Activated CD4-positive, alpha-beta T cell treated with anti-CD3 and anti-CD28 coated beads, Interleukin-2, amount 50 U/mL, for 4 hours (primary cell): ENCODE measurements at places on chromosomes 7 and 10.

DNA sequence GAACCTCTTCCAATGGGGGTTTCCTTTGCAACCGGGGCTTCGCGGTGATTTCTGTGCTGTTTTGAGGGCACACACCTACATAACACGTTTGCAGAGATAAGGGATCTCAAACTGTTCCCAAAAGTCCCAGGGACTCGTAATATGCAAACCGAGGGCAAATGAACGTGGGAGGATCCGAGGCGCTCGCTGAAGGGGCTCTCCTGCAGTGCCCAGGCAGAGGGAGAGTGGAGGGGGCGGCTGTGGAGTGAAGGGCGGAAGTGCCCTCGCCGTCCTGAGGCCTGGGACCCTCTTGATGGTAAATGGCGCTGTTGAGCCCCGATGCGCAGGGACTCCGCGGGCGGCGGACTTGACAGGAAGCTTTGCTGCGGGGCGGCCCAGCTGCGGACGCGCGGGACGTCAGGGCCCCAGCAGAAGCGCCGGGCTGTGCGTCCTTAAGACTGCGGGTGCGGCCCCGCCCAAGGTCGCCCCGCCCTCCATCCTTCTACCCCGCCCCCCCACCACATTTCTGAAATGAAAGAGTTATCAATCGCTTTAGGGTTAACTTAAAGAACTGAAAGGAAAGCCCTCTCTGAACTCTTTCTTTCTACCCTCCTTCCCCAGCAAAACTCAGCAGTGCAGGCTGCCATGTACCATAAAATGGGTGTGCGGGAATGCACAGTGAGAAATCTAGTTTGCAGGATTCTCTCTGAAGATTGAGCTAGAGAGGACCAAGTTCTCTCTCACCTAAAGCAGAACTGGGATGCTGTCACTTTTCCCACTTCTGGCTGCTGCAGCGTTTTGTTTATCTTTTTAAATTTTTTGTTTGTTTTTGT is 151.8 kb upstream of the YAE1 start:
- DNase-seq = peak; percentile 1

DNA sequence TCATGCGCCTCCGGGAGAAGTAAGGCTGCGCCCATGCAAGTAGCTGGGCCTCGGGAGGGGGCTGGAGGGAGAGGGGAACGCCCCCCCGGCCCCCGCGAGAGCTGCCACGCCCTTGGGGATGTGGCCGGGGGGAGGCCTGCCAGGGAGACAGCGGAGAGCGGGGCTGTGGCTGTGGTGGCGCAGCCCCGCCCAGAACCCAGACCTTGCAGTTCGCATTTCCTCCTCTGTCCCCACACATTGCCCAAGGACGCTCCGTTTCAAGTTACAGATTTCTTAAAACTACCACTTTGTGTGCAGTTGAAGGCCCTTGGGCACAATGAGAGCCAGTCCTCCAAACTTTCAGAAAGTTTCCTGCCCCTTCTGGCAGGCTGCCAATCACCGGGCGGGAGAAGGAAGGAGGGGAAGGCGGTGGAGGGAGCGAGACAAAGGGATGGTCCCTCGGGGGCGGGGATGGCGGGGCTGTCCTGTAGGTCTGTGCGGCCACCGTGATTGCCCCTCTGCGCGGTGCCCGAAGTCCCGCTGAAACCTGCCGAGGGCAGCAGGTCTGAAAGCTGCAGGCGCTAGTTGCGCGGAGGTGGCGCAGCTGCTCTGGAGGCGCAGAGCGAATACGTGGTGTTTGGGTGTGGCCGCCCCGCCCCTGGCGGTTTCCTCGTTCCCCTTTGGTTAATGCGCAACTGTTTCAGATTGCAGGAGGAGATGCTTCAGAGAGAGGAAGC is 2.1 kb downstream of the VIM start:
- peak; percentile 86 for DNase-seq

GRCh38 chr10:79994556-79994955 is 45.7 kb upstream of the SFTPD start:
- DNase-seq = no peak

- DNase-seq = no peak
These were observed 490.0 kb downstream of the PTPRN2 start for GRCh38 chr7:158097453-158098124.

DNA sequence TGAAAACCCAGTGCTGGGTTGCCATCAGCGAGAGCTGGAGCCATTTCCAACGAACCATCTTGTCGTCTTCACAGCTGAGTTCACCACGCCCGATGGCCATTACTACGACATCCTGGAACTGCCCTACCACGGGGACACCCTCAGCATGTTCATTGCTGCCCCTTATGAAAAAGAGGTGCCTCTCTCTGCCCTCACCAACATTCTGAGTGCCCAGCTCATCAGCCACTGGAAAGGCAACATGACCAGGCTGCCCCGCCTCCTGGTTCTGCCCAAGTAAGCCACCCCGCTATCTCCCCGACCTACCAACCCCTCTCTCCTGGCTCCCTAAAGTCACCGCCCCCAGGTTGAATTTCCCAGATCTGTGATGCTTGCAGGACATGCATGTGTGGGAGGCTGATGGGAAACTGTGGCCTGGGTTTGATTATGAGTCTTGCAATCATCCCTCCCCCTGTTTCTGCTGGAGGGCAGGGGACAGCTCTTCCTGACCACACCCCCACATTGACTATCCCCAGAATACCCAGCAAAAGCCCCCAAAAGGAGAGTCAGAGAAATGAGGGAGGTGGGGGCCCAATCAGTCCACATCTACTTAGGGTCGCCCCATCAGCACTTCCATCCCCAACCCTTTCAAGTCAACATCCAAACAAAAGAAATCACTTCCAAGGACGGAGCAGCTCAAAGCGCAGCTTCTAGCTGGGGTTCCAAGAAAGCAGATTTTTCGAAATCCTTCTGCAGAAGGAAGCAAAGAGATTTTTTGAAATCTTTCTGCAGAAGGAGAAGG is 6.9 kb downstream of the SERPINE1 start:
- DNase-seq = no peak

DNA sequence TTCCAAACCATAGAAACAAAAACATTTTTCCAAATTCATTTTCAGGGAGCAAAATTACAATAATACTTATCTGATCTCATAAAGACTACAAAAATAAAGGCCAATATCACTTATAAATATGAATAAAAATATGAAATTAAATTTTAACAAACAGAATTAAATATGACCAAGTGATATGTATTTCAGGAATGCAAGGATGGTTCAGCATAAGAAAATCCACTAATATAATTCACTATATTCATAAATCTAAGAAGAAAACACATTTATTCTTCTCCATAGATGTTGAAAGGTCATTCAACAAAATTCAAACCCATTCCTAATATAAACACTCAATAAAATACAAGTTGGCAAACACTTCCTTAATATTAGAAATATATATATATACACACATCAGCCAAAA is 115.2 kb upstream of the TMEM168 start:
- DNase-seq = no peak

DNA sequence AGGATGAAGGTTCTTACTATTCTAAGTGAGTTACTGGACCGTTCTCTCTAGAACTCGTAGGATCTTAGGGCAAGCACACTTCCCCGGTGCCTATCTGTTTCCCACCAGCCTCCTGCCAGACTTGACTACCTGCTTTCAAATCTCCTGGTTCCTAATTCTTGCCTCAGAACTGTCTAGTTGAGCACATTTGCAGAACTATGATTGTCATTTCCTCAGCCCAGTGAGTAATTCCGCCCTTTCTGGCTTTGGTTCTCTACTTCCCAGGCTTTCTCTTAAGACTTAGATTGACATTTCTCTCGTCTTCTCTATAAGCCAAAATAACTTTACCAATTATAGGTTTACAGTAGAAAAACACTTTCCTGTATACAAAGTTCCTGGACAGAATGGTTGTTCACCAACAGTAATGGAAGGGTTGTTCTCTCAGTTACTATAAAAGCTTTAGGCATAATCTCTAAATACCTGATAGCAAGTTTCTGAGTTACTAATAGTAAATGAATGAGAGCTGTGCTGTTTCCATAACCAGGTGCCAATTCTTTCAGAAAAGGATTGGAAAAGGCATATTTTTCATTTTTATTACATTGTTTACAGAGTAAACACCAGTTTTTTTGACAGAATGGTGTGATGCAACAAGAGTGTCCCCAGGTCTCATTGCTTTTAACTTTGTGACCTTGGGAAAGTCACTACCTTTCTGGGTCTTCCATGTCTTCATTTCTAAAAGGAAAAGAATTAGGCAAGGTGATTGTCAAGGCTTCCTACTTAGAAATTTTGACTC is 41.1 kb downstream of the PLEKHA8 start:
- DNase-seq = no peak

- no peak for DNase-seq
These were observed 102.4 kb downstream of the EXOC4 start for GRCh38 chr7:133355325-133355708.

- no peak for DNase-seq
These were observed 456 bp upstream of the DLD start for GRCh38 chr7:107890493-107890961.

DNA sequence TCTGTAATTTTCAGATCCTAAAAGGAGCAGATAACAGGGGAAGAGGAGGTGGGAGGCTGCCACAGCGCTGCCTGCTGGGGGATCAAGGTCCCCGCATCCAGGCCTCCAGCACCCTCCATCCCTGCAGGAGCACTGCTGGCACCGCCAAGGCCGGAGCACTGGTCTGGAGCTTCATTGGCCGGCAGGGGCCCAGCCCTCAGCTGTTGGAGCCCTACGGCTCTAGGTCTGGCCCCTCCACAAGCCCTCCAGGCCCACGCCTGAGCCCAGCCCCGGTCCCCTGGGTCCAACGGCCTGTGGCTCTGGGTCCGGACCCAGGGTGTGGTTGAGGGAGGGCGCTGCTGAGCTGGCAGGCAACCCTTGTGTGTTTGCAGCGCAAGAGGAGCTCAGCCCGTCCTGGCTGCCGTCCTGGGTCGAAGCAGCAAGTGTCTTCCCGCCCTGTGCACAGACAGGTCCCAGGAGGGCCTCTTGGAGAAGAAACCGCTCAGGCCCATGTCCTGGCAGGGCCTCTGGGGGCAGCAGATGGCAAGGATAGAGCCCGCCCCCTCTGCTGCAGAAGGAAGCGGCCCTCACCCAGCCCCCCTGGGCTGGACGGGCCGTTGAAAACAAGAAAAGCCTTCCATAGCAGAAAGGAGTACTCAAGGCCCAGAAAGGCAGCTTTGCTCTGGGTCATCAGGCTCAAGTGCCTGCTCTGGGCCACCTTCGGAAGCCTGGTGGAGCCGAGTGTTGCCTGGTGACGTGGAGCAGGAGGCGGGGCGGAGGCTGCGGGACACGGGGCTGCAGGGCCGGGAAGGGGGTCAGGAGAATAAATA is 54.3 kb upstream of the TNRC18 start:
- no peak for DNase-seq

GRCh38 chr7:25611196-25611595 is 382.9 kb upstream of the NPVF start:
- no peak for DNase-seq

DNA sequence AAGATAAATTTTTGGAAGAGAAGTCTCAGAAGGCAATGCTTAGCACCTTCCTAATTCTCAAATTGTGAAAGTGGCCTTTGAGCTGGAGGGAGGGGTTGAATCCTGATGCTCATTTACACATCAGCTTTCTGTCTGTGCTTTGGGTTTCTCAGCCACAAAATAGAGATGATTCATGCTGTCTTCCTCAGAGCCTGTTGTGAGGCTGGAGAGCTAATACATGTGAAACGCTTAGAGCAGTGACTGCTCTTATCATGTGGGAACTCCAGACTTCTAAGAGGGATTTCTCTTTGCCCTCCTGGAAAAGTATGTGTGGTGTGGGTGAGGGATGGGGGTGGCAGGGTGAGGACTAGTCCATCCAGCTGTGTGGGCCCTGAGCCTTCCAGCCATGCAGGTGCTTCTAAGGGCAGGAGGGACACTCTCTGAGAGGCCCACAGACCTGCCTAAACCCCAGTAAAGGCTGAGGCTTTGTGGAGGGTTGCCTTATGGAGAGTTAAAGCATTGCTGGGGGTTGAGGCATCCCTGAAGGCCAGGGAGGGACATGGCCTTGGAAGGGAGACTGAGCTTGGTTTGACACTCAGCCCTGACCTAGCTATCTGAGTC is 4.8 kb upstream of the EVX1 start:
- DNase-seq = no peak

DNA sequence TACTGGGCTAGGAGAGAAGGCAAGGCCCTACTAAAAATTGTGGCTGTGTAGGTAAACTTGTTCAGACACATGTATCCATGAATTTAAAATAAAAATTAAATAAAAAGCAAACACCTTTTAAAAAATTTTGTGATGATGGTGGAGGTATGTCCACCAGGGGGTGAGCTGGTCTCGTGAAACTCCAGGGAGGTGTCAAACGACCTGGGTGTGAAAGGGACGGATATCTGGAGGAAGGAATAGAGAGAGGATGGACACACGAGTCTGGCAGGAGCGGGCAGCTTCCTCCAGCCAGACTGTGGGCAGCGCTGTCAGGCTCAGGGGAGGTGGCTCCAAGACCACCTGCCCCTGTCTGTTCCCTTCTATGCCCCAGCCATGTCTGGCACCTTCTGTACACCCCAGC is 34.8 kb upstream of the DMBT1 start:
- DNase-seq = no peak

DNA sequence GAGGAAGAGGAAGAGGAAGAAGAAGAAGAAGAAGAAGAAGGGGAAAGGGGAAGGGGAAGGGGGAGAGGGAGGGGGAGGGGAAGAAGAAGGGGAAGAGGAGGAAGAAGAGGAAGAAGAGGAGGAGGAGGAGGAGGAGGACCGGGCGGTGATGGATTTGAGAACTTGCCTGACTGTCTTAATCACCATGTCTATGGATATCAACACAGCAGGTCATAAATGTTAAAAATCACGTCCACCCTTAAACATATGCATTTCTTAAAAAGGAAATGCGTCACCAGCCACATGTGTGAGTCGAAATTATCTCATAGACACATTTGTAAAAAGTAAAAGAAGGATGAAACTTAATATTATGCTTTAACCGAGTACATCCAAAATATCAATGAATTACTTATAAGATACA is 42.1 kb upstream of the INSIG1 start:
- no peak for DNase-seq

GRCh38 chr7:93030605-93031225 is 87.1 kb downstream of the SAMD9 start:
- DNase-seq = no peak

DNA sequence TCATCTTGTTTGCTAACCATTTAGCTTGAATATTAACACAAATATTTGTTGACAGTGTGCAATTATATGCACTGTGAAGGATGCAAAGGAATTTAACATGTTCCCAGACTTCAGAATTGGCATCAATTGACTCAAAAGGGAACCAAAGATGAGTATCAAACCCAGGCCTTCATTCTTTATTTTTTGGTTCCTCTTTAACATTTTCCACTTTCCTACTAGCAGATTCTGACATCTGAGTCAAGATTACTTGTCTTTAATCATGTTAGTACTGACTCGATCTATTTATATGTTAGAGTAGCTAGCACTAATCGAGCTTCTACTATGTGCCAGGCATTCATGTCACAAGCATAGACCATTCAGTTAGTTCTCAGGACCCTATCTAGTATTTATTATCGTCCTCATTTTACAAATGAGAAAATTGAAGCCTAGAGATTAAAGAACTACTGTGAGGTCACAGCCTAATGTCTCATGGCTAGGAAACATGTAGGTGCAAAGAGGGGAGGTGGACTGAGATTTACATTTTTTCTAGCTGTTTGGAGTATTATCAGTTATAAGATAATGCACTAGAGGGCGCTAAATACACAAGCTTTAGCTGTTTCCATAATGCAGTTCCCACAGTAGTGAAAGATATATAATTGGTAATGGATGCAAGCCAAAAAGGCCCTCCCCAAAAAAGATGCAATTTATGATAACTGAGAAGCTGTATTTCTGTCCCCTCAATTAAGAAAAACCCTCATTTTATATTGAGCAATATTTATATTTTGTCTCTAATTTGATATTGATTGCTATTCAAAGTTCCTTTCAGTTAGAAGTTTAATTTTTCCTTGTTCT is 32.9 kb upstream of the KMT2E start:
- no peak for DNase-seq
